Non-pigmented ciliary epithelial cell (primary cell): ENCODE measurements at places on chromosomes 6 and 20.

- no peak for DNase-seq
Observed at GRCh38 chr6:34536251-34536958, 19.7 kb downstream of the SPDEF start.

DNA sequence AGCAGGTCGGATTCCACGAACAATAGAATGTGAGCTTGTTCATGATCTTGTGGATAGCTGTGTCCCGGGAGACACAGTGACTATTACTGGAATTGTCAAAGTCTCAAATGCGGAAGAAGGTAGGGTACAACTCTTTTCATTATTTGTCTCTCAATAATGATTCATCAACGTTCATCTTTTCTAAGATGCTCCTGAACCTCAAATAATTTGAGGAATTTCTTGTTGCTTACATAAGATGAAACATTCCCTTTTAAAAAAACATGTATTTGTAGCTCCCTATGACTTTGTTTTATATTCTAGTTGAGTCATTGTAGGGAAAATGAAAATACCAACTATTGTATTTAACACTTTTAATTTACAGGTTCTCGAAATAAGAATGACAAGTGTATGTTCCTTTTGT, 17.0 kb downstream of the MCM8 start:
- no peak for DNase-seq

GRCh38 chr6:33513213-33513612, 58.8 kb downstream of the ZBTB9 start:
- no peak for DNase-seq

GRCh38 chr20:45813006-45813340, 529 bp downstream of the UBE2C start:
- DNase-seq, result no peak

GRCh38 chr20:39283464-39283863, 321.3 kb downstream of the DHX35 start:
- DNase-seq, result no peak

GRCh38 chr6:126947070-126947469, 171.4 kb upstream of the RSPO3 start:
- DNase-seq, result no peak

DNA sequence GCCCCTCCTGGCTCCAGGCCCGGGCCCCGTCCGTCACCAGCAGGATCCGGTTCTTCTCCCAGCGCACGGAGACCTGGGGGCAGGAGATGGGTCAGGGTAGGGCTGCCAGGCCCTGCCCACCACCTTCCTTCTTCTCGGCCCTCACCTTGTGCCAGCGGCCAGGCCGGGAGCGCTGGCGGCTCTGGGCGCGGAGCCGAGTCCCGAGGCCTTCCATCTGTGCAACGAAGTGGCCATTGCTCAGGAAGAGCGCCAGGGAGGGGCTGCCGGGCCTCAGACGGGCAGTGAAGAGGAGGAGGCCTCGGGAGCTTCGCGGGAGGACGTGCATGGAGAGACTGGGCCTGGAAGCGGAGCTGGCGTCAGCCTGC, 7.9 kb downstream of the ADRM1 start:
- no peak for DNase-seq

GRCh38 chr20:1122388-1123315, 4.2 kb downstream of the PSMF1 start:
- peak; percentile 14 for DNase-seq

DNA sequence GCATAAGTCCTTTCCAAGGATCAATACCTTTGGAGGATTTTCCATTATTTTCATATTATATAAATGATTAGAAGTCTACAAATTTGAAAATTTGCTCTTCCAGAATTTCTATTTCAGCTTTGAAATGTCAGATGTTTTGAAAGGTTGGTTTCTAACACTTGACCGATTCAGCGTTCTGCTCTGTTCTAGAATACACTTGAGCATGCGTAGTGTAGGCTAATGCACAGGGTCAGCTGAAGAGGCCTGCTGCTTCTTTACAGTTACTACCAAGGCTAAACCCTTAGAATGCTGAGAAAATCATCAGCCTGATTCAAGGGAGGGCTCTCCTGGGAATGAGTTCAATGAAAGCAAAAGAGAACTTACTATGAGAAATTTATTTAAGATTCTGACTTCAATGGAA, 177.6 kb downstream of the RNF144B start:
- DNase-seq, result no peak

- DNase-seq, result no peak
Observed at GRCh38 chr20:15061061-15061430, 723.6 kb upstream of the FLRT3 start.

- no peak for DNase-seq
Observed at GRCh38 chr20:49636447-49636846, 68.5 kb upstream of the PTGIS start.

DNA sequence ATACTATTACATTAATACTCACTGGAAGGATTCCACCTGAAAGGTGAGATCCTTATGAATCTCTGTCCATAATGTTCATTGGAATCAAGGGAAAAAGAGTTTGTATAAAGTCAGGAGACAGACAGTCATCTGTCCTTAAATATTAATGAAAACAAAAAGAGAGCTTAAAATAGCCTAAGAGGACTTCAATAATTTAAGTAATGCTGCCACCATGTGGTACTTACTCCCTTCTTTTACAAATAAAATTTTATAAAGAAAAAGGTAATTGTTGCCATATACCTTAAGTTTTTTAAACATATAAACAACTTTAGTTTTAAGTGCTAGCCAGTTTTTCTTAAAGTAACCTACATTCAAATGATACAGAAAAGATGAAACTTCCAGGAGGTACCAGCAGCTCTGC, 5.1 kb downstream of the BLOC1S5 start:
- no peak for DNase-seq

GRCh38 chr20:25675161-25675560, 21.5 kb downstream of the ZNF337 start:
- DNase-seq, result no peak

GRCh38 chr6:143176090-143177021, 115.7 kb downstream of the AIG1 start:
- peak; percentile 97 for DNase-seq

DNA sequence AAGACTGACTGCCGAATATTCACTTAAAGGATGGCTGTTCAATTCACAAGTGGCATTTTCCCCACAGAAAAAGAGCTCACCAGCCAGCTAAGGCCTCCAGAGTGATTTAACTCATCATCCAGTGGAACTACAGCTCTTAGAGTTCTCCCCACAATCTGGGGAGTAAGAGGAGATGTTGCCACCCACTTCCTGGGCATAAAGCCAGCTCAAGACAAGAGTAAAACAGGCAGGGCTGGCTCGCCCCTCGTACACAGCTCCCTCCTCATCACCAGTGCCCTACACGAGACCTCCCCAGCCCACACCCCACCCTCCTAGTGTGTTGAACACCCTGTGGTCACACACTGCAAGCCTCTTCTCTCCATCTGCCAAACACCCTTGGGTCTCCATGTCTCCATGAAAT, 47.2 kb upstream of the IPCEF1 start:
- DNase-seq, result no peak

DNA sequence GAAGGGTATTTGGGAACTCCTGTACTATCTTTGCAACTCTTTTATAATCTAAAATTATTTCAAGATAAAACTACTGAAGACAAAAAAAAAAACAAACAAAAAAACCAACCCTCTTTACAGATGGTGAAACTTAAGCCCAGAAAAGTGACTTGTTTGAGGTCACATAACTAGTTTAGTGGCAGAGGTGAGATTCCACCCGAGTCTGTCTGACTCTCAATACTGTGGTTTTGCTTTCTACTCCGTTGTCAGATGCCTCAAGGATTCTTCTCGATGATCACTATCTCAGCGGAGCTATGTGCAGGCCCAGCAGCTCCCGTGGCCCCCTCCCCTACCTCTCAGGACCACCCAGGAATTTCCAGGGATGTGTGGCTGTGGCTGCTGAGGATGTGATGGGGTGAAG, 36.1 kb upstream of the KCNB1 start:
- DNase-seq, result no peak

DNA sequence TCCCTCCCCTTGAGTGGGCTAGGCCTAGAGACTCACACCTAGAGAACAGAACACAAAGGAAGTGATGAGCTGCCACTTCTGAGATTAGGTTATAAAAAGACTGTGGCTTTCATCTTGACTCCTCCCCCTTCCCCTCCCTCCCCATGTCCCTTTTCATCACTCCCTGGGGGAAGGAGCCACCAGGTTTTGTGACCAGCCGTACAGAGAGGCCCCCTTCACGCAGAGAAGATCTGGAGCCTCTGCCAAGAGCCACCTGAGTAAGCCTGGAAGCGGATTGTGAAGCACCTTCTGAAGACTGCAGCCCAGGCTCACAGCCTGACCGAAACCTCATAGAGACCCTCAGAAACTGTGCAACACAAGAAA, 118.4 kb upstream of the NXT1 start:
- no peak for DNase-seq

GRCh38 chr6:42086046-42087035, 36.0 kb downstream of the TAF8 start:
- DNase-seq, result no peak

- no peak for DNase-seq
Observed at GRCh38 chr20:5072756-5073659, 46.8 kb downstream of the PCNA start.

- DNase-seq, result no peak
Observed at GRCh38 chr6:24069526-24069925, 56.5 kb upstream of the NRSN1 start.

- no peak for DNase-seq
Observed at GRCh38 chr20:56691325-56691998, 62.4 kb downstream of the TFAP2C start.

- no peak for DNase-seq
Observed at GRCh38 chr20:49593466-49594142, 25.7 kb upstream of the PTGIS start.

DNA sequence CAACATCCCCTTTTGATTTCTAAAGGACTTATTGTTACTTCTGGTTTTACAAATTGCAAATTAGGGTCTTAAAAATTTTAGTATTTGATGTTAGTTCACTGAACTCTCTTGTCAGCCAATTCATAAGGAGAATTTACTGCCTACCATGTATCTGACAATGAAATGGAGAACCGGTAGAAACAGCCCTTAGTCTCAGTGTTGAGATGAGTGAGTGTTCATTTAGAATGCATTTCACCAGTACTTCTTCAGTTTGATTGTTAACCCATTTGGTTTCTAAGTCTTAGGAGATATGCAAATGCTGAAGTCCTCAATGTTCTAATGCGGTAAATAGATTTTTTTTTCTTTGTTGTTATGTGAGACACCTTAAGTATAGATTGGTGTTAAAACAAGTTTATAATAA, 616.3 kb upstream of the FLRT3 start:
- DNase-seq, result no peak

GRCh38 chr6:77962070-77962469, 309.2 kb downstream of the MEI4 start:
- DNase-seq, result no peak

- peak; percentile 99 for DNase-seq
Observed at GRCh38 chr6:44058617-44059358, 68.5 kb downstream of the MRPL14 start.

GRCh38 chr6:43984442-43985321, 142.6 kb downstream of the MRPL14 start:
- no peak for DNase-seq

- no peak for DNase-seq
Observed at GRCh38 chr6:141561154-141561553, 571.6 kb upstream of the GJE1 start.

GRCh38 chr20:47577314-47577713, 75.6 kb downstream of the NCOA3 start:
- no peak for DNase-seq

DNA sequence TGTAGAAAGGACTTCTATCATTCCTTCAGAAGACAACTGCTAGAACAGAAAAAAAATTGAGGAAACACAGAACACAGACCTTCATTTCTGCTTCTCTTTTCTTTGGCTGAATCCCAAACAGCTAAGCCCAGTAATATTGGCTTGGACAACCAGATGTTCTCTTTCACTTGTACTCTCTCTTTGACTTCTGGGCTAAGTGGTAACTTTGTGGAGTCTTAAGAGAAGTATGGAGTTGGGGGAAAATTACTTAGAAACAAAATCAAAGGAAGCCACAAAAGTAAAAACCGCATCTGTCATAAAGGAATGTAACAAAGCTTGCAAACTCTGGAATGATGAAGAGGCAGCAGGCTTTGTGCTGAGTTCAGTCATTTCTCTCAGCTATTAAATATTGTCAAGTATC, 587.5 kb downstream of the CBLN4 start:
- DNase-seq, result no peak

DNA sequence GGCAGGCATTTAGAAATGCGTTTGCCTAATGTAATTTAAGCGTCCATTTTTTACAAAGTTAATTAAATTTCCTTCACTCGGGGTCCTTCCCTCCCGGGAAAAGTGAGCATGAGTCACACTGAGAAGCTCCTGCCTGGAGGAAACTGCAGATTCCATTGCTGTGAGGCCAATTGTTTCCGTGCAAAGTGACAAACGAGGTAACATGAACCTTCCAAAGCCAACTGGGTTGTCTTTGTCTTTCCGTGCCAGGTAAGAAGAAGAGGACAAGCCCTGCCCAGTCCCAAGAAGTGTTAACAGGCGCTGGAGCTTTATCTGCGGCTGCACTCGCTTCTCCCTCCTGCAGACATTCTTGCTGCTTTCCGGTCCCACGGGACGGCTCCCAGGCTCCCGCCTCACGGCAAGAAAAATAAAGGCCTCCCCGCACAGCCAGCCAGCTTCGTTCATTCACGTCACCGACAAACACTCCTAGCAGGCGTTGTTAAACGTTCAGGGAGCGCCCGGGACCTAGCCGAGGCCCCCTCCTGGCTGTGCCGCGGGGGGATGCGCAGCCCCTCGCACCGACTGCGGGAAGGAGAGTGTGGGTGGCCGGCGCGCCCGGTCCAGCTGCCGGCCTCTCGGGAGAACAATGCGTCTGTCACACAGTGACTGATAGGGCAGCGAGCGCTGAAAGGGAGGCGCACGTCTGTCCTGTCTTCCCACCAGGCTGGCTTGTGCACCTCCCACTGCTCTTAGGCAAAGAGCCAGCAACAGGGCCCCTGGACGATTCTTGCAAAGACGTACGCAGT, 61.5 kb upstream of the HDDC2 start:
- peak; percentile 18 for DNase-seq

GRCh38 chr6:56432194-56432593, 184.8 kb upstream of the COL21A1 start:
- no peak for DNase-seq

DNA sequence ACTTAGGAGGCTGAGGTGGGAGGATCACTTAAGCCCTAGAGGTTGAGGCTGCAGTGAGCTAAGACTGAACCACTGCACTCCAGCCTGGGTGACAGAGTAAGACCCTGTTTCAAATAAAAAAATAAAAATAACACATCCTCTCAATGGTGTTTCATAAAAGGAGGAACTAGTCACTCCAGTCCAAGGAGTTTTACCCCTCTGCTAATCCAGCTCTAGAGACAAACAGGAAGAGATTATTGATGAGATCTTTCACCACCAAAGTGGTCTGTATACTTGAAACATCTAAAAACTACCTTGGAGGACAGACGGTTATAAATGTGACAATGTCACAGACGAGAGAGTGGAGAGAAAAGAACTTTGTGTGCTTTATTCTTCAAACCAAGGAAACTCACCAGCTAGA, 58.2 kb downstream of the PIGU start:
- no peak for DNase-seq

GRCh38 chr6:21176197-21176596, 417.4 kb upstream of the SOX4 start:
- no peak for DNase-seq
